Spinal cord (tissue), 10 donors: ENCODE measurements at places on chromosomes 16 and 17. TPM values are rescaled to one million over a fixed set of nuclear protein-coding genes. Genes with fewer than 3 reads are reported as not detected.

Gene INCA1
- 7.1 TPM for polyA plus RNA-seq

Gene HOXB4
- 13.5 TPM for polyA plus RNA-seq

Gene AIPL1
- polyA plus RNA-seq, result 0.14 TPM

Gene RAPGEFL1
- polyA plus RNA-seq, result 53.0 TPM

Gene RRAD
- 2.3 TPM for polyA plus RNA-seq

Gene NKD1
- 28.8 TPM for polyA plus RNA-seq

Gene MT4
- not detected for polyA plus RNA-seq

Gene TBX6
- polyA plus RNA-seq, result 2.7 TPM

Gene MYH3
- polyA plus RNA-seq, result 17.9 TPM

Gene EVI2A
- polyA plus RNA-seq, result 28.0 TPM

Gene ABCC11
- polyA plus RNA-seq, result 0.71 TPM

Gene PPP1R27
- polyA plus RNA-seq, result 0.18 TPM

Gene ESRP2
- 1.2 TPM for polyA plus RNA-seq

Gene GDPD3
- polyA plus RNA-seq, result 10.9 TPM

Gene CSF3
- not detected for polyA plus RNA-seq

Gene OTOP2
- 0.08 TPM for polyA plus RNA-seq

Gene CACNB1
- polyA plus RNA-seq, result 57.5 TPM

Gene TP53TG3C
- polyA plus RNA-seq, result 0.65 TPM

Gene CYGB
- 34.1 TPM for polyA plus RNA-seq

Gene HS3ST2
- polyA plus RNA-seq, result 16.5 TPM

Gene STX4
- polyA plus RNA-seq, result 91.6 TPM
